AG04449 (cell line): ENCODE measurements at places on chromosomes 2 and 18.

GRCh38 chr2:239455436-239456203 lies 54.8 kb upstream of the HDAC4 start:
- no peak for DNase-seq

- no peak for DNase-seq
These were observed 28.4 kb downstream of the GREB1L start for GRCh38 chr18:21270453-21270852.

GRCh38 chr2:218517434-218518206 lies 50.5 kb downstream of the USP37 start:
- DNase-seq, result no peak

GRCh38 chr2:179550214-179550613 lies 285.6 kb upstream of the SESTD1 start:
- DNase-seq, result no peak

DNA sequence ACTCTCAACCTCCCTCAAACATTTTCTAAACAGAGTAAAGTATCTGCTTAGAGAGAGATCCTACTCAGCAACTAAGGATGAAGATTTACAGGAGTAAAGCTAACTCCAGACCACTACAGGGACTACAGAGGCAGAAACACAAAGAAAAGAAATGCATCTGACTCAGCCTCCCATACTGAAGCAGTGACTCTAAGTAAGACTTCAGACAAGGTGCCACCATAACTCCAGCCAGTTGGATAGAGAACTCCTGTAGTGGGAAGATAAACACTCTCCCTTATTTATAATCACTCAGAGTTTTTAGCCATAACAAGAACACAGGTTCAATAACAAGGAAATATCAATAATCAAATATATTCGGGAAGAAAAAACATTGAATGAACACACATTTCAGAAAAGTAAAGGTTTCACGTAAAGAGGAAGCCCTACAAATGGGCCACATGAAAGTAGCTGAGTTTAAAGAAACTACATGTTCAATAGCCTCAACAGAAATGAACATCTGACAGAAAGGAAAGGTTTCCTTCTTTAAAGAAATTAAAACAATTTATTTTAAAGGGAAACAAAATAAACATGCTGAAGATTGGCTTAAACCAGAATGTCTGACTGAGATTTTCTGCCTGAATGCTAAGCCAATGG lies 519.9 kb downstream of the KCNJ3 start:
- no peak for DNase-seq

DNA sequence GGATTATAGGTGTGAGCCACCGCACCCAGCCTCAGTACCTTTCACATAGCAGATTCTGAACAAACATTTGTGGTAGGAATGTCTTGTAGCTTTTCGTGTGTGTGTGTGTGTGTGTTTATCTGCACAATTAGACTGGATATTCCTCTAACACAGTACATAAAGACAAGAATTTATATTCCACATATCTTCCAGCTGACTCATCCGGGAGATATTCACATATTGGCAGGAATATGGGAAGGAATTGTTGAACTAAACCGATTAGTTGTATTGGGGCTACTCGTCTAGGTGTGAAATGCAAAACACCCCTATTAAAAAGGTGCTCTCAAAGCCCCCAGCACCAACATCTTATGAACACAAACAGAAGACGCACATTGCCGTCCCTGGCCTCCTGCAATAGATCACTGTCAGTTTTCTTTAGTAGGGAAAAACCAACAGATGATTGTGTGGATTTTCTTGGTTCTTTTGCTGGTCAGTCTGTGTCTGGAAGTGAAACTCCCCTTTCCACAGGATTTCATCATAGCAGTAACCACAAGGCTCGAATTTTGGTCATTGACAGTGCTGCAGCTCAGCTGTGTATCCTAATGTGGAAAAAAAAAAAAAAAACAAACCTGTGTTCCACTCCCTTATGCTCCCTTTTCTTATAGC lies 208.5 kb upstream of the ACVR2A start:
- DNase-seq, result no peak

GRCh38 chr18:57146956-57147636 lies at the start of gene BOD1L2:
TSS of gene BOD1L2 (plus strand) at chr18:57147087. CDS start at chr18:57147313, 226 bp downstream.
- DNase-seq, result no peak
